Foreskin keratinocyte (primary cell): ENCODE measurements at places on chromosomes 16 and 17. TPM values are rescaled to one million over a fixed set of nuclear protein-coding genes. Genes with fewer than 3 reads are reported as not detected.

The PIPOX gene
- total RNA-seq, result 0.25 TPM in 1 of 2 replicates, not detected in the other

The CNTNAP4 gene
- 0.14 and 0.28 TPM in 2 replicates for total RNA-seq

The OVCA2 gene
- total RNA-seq, result 55.7 and 61.6 TPM in 2 replicates

The CD300A gene
- total RNA-seq, result not detected in 2 replicates

The ITGB4 gene
- 956 and 1,415 TPM in 2 replicates for total RNA-seq

The IGF2BP1 gene
- total RNA-seq, result 0.03 TPM in 1 of 2 replicates, not detected in the other

The AOC2 gene
- 0.74 and 0.99 TPM in 2 replicates for total RNA-seq
